ENCODE measurements at places on chromosomes 4 and X.
A peak's percentile ranks its signal among the peaks of the same experiment; 100 is the strongest.

DNA sequence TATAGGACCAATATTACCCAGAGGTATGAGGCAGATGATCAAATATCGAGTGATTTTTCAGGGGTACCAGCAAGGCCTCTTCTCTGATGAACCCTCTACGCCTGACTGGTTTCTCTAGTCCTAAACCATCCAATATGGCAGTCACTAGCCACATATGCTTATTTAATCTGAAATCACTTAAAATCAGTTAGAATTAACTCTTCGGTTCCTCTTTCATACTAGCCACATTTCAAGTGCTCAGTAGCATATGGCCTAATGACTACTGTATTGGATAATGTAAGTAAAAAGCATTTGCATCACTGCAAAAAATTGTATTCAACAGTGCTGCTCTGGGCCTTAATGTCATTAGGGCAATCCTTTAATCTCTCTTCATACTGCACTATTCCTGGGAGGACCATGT, 4.4 kb upstream of the APBB2 start:
- no peak for DNase-seq

DNA sequence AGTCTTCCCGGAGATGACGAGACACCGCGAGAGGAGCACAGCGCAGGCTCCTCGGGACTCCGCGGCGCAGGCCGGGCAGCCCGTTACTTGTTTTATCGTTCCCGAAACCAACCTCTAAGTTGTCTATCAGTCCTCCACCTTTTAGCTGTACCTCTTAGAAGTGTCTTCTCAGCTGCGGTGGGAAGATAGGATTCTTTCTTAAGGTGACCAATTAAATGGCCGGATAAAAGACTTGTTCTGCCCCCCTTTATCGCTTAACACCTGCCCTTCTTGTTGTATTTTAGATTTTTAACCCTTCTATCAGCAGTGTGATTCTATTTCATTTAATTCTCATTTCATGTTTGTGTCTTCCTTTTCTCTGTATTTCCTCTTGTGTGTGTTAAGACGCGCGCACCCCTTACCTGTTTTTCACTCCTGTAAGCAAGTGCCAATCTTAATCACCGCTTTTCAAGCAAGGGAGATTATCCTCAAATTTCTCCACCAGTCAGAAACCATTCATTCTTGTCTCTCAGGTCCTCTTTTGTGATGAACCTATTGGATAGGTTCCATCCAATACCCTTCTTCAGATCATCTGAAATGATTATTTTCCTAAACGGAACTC, at the start of gene SLC9B2:
SLC9B2 (minus strand) TSS at position 15 of the 601 bp plus-strand sequence. CDS start 9,211 bp downstream, outside the sequence.
- DNase-seq: peak; percentile 27

DNA sequence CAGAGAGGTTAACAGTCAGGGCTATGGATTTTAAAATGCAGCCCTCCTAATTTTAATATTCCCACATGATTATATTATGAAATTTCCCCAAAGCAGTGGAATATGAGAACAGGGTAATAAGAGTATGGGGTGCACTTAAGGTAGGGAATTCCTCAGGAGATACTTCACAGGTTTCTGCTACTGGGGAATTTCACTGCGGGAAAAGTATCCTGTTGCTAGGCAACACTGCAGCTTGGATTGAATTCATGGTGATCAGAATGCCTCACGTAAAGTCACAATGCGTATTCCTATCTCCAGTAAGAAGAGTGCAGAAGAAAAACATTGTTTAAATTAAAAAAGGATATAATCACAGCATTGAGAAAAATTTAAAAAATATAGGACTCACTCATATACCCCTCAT, 398.1 kb upstream of the RPS6KA3 start:
- peak; percentile 34 for DNase-seq

DNA sequence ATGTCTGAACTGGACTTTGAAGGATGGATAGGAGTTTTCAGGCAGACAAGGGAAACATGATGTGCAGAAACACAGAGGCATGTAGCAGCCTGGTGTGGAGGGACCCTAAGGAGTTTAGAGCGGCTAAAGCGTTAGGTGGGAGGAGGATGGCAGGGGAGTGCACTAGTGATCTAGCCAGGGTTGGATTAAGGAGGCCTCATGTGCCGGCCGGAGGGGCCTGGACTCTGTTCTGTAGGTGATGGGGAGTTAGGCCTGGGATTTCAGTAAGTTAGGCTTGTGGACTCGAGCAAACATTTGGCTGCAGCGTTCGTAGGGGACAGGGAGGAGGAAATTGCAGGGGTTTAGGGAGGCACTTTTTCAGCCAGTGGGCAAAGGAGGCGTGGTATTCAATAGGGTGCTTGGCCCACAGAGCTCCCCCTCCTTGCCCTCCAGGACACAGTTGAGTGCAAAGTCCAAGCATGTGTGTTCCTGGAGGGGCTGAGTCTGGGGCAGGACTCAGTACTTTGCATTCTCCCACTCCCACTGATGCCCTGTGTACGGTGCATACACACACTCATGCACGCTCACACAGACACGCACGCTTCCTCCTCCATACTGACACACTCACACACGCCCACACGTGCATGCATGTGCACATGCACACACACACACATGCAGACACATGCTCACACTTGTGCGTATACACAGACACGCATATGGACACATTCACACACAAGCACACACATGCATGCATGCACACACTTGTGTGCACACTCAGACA, 18.6 kb downstream of the PSAPL1 start:
- no peak for DNase-seq

- no peak for DNase-seq
Measured at GRCh38 chrX:105483011-105483410, 262.5 kb upstream of the TEX13A start.

DNA sequence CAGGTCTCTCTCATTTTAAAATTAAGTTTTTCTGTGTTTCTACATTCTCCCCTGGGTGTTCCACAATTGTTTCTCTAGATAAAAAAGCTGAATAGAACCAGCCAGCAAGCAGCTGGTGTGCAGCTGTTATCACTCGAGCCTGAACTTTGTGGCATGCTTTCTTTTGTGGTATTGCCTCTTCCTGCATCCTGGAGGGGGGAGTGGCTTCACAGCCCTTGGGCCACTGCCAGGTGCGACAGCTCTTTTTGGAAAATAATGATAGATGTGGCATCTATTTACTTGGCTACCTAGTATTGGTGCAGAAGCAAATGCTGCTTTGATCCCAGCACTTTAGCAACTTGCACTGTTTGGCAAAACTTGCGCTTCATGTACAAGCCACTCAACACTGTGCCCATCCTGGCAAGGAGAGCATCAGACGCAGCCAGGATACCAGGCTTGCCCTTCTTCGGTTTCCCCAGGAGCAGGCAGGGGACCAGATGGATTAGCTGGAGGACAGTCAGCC, 69.4 kb downstream of the HMGB2 start:
- DNase-seq: peak; percentile 86

DNA sequence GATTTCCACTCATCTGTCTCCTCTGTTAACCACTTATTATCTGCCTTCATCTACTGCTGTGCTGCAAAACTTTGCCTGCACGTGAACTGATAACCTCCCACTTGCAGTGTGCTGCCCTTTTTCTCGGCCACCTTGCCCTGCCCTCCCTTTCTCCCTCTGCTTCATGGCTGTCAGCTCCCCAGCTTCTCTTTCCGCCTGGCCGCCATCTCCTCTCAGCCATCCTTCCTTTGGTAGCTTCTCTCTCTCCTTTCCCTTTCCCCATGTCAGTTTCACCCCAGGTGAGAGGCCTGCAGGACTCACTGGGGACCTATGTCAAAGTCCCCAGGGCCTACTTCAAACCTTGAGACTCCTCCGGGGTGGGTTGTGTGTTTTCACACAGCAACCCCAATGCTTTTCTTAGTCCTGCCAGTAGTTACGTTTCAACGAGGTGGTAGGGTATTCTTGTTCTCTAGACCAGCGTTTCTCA, 6.6 kb downstream of the MSL3 start:
- no peak for DNase-seq

GRCh38 chrX:107522901-107523300, 73.4 kb downstream of the FRMPD3 start:
- no peak for DNase-seq

GRCh38 chr4:78517050-78517652, 34.4 kb upstream of the ANXA3 start:
- peak; percentile 13 for DNase-seq

GRCh38 chr4:184473499-184474262, 669 bp downstream of the IRF2 start:
- DNase-seq: peak; percentile 39

GRCh38 chr4:6986072-6986780, 56.9 kb upstream of the TADA2B start:
- DNase-seq: peak; percentile 26

DNA sequence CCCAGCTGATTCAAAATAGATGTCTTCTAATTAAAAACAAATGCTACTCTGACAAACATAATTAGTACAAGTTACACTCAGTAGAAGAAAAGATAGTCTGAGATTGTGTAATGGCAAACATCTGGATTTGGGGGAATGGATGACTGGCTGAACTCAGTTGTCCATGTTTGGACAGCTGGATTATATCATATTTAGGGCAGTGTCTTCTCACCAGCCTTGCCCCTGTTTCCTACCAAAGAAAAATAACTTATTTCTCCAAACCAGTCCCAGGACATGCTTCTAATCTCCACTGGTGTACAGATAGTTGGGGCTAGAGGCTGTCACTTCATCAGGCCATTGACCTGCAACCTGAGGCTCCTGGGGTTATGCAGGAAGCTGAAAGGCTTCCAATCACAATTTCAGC, 237.3 kb downstream of the USP46 start:
- DNase-seq: no peak

- DNase-seq: no peak
Measured at GRCh38 chr4:8838961-8839431, 32.6 kb downstream of the HMX1 start.

DNA sequence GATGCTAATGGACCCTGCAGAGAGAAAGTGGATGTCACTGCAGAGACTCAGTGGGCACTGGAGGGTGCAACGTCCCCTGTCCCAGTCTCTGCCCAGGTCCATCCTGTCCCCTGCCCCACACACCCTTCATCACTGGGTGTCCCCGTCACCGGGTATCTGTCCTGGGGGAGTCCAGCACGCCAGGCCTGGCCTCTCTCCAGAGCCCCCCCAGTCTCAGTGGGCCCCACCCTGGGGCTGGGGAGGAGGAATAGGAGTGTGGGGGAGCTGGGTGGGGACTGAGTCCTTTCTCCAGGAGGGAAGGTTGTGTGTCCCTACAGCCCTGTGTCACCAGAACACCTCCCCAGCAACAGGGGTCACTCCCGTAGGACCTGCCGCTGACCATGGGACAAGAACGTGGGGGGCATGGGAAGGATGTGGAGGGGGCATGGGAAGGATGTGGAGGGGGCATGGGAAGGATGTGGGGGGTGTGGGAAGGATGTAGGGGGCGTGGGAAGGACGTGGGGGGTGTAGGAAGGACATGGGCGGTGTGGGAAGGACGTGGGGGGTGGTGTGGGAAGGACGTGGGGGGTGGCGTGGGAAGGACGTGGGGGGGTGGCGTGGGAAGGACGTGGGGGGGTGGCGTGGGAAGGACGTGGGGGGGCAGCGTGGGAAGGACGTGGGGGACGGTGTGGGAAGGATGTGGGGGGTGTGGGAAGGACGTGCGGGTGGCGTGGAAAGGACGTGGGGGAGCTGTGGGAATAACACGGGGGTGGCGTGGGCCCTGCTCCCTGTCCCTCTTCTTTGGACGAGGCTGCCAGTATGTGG, 21.0 kb upstream of the SPON2 start:
- no peak for DNase-seq

- no peak for DNase-seq
Measured at GRCh38 chr4:147340111-147340510, 140.8 kb upstream of the EDNRA start.

- DNase-seq: no peak
Measured at GRCh38 chr4:128528793-128529553, 241.4 kb upstream of the PGRMC2 start.

DNA sequence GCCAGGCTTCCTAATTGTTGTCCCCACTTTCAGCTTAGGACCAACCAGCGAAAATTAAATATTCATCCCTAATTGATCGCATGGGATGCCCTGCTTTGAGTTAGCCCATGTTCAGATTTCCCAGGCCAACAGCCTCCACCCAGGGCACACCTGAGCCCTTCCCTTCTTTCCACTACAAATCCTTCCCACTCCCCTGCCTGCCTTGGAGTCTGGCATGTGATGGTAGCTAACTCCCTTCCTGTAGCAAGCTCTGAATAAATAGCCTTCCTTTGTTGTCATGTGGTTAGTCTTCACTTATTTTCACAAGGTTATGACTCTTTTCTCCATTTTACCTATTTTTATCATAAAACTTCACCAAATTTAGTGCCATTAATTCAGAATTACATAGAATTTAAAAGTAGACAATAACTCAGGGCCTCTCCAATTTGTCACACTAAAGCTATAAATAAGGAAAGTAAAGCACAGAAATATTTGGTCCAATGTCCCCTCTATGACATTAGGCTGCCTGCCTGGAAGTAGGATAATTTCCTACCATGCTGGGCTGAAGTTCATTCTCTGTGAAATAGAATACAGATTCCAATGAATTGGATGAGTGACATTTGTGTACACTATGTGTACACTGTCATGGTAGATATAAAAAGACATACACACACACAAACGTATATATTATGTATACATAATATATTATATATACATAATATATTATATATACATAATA, 166.4 kb upstream of the CPEB2 start:
- DNase-seq: no peak

GRCh38 chr4:112808001-112808400, 171.1 kb downstream of the LARP7 start:
- no peak for DNase-seq

DNA sequence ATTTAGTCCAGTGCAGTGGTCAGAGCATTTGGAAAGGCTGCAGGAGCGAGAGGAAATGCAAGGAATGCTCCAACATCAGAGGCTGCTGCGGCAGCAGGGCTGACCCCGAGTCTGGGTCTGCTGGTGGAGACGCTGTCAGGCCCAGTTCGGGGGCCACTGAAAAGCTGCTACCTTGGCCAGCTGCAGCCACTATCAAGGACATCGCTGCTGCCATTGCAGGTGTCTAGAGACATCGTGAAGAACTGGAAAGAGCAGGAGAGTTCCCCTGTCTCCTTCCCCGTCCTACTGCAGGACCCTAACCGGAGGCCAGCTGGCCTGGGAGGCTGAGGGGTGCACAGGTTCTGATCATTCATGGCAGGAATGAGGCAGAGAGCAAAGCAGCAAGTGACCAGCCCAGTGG, 29.5 kb upstream of the GPR78 start:
- no peak for DNase-seq

DNA sequence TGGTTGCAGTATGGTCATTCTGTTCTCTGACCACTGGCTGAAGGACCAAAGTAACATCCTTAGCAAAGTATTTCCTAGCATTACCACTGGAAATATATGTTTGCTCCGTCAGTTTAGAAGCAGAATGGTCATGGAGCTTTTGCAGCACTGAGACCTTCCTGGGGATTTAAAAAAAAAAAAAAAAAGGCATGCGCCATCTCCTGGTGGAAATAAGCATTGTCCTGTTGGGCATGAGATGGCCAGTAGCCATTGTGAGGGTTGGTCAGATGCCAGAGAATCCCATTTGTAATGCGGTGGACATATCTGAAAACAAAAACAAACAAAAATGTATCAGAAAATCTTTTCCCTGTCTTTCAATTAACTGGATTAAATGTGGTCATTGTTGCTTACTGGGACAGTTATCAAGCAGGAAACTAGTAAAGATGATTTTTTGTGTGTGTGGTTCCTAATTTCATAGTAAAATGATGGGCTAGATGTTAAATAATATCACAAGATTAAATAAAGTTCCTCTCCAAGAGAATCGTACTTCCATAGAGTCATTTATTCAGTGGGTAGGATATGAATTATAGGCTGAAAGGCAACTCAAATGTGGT, 139.6 kb downstream of the SOWAHB start:
- peak; percentile 71 for DNase-seq

Data from cerebellum (tissue), 4 donors.